ENCODE measurements at places on chromosomes 3 and 15.

DNA sequence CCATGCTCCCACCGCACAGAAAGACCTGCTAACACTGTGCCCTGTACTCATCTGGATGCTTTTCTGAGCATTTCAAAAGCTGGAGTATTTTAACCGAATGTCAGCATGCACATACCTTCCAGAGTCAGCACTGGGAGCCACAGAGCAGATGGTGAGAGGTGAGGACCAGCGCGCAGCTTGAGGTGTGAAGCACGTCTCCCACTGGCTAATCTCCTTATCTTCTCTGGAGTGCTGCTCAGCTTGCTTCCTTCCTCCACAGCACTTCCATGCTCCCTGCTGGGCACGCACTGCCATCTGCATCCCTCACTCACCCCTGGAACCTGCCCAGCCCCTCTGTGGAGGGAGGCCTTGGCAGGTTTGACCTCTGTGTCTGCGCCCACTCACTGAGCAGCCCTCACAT lies at the start of gene GNB5:
TSS of gene GNB5 (minus strand) at position 186 of the 400 bp plus-strand sequence. CDS start 6,716 bp downstream, outside the sequence.
- DNase-seq = peak; percentile 98

DNA sequence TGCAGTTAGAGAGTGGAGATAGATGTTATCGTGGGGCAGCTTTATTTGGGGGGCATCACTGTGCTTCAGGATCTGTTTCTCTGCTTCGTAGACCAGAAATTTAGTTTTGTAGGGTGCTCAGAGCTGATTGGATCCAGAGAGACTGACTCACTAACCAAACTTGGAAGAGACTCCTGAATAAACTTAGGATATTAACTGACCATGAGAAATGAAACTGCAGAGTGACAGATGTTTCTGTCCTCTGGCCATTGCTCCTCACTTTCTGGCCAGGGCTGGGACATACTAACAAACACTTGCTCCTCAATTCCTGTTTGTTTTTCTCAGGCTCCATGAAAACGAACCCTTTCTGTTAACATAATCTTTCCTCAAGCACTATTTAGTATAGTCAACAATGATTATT lies 4.3 kb downstream of the ZNF592 start:
- DNase-seq = no peak

DNA sequence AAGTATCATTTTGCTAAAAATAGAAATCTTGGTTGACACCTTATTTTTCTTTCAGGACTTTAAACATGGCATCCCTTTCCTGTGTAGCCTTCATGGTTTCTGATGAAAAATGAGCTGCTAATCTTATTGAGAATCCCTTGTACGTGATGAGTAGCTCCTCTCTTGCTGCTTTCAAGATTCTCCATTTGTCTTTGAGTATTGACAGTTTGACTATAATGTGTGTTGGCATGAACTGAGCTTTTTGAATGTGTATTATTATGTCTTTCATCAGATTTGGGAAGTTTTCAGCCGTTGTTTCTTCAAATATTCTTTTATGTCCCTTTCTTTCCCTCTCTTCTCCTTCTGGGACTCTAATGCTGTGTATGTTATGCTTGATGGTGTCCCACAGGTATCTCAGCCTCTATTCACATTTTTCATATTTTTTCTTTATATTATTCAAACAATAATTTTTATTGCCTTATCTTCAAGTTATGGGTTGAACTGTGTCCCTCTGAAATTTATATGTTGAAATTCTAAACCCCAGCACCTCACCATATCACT lies 4.1 kb upstream of the C3orf22 start:
- no peak for DNase-seq

DNA sequence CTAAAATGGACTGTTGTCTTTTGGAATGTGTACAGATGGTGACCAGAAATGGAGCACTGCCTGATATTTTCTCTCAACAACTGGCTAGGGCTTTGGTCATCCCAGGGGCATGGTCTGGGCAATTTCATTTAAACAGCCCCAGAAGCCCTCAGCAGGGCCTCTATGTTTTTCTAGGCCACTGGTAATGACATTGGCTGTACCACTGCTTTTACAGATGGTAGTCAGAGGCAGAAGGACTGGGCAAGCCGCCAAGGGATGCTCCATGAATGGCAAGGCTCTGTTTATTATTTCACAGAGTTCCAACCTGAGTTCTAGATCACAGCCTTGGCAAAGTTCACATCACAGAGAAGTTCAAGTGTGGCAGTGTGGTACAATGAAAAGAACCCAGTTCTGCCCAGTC lies 37.0 kb upstream of the LMCD1 start:
- no peak for DNase-seq

DNA sequence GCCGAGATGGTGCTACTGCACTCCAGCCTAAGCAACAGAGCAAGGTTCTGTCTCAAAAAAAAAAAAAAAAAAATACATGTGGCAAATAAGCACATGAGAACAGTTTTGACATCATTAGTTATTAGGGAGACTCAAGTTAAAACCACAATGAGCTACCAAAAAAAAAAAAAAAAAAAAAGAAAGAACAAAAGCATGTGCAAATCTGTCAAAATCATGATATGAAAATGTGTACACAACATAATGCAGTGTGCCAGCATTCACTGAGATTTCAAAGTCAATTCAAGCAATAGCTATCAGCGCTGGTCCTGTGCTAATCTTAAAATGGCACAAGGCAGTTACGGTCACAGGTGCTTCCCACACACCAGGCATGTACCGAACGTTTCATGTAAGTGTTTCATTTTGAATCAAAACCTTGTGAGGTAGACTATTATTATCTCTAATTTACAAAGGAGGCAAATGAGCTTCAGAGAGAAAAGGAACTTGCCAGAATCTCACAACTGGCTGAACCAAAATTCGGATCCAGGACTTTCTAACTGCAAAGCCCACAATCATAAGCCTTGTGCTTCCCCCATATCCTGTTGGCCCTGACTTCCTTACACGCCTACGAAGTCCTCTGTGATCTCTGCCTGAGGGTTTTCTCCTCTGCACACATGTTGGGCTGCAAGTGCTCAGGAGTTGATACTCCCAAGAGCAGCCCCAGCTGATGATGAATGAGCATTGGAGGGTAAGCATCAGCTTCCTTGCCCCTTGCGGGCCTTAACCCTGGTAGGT lies 200.1 kb upstream of the PROK2 start:
- no peak for DNase-seq

- no peak for DNase-seq
These were observed 116.7 kb downstream of the FNDC3B start for GRCh38 chr3:172155897-172156585.

DNA sequence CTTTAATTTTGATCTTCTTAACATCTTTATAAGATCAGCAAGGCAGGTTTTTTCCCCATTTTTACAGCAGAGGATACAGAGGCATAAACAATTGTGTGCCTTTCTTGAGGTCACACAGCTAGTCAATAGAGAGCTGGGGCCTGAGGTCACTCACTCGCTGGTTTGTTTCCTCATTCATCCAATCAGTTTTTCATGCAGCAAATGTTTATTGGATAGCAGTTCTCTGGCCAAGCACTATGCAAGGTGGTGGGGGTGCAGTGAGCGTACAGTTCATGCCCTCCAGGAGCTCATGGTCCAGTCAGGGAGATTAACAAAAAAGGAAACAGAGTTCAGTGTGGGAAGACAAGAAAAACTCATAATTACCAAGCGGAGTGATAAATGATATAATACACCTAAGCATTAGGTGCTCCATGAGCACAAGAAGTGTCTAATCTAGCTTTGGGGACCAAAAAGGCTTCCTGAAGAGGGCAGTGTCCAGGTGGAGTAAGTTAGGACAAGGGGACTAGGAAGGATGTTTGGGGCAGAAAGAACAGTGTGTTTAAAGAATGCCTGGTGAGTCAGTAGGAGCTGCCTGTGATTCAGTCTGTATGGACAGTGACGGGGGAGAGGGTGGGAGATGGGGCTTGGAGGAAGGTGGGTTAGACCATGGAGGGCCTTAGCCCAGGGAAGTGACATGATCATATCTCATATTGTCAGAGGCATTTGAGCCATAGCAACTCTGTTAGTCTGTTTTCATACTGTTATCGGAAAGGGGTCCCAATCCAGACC lies 29.3 kb downstream of the MAP2K5 start:
- DNase-seq = no peak

GRCh38 chr15:79820820-79821219 lies 76.0 kb downstream of the MTHFS start:
- DNase-seq = no peak

DNA sequence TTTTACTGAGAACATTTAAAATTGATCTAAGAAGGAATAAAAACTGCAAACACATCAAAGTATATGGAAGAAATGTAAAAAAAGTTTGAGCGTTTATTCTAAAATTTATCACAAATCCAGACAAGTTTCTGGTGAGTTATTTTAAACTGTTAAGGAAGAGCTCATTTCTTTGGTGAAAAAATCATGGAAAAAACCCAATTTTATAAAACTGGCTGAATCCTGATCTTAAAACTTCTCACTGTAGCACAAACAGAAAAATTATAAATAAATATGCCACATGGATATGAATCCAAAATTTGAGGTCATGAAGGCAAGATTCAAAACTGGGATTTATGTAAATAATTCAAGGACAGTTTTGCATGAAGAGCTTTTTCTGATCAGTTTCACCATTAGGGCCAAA lies 205.1 kb upstream of the RGMA start:
- no peak for DNase-seq

DNA sequence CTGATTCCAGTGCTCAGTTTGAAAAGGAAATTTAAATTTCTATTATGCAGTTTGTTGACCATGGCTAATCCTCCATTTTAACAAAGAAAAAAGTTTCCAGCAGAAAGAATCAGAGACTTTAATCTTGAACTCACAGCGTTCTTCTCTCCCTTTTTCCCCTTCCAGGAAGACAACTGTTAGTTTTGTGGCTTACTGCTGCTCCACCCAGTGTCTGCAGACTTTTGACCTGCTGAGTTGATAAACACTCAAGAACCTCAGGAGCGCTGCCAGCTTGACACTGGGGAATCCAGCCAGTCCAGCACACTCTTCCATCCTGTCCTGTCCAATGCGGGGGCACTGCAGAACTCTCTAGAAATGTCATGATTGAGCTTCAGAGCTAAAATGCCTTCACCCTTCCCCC lies 134.6 kb downstream of the LRRC28 start:
- no peak for DNase-seq

GRCh38 chr15:68681836-68682235 lies 103.0 kb downstream of the CORO2B start:
- DNase-seq = no peak

DNA sequence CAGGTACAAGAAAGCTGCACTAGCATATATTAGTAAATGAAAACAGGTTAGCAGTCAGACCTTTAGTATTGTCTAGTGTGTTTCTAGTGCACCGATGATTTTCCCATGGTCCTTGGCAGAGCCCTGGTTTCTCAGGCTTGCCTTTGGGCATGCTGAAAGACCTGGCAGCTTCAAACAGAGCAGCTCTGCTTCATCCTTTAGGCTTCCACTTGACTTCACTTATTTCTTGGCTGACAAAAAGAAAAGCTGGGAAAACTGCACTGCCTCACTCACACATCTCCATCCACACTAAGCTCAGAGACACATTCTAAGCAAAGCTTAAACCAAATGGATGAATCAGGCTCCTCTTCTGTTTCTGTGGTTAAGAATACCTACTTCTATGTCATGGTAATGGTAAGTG lies 374.8 kb upstream of the PDZRN3 start:
- DNase-seq = no peak

GRCh38 chr3:69890084-69890483 lies 109.4 kb upstream of the SAMMSON start:
- DNase-seq = no peak

GRCh38 chr3:74756674-74757073 lies 142.2 kb upstream of the CNTN3 start:
- no peak for DNase-seq

- peak; percentile 12 for DNase-seq
These were observed 1.6 kb upstream of the MTHFS start for GRCh38 chr15:79898369-79898768.

DNA sequence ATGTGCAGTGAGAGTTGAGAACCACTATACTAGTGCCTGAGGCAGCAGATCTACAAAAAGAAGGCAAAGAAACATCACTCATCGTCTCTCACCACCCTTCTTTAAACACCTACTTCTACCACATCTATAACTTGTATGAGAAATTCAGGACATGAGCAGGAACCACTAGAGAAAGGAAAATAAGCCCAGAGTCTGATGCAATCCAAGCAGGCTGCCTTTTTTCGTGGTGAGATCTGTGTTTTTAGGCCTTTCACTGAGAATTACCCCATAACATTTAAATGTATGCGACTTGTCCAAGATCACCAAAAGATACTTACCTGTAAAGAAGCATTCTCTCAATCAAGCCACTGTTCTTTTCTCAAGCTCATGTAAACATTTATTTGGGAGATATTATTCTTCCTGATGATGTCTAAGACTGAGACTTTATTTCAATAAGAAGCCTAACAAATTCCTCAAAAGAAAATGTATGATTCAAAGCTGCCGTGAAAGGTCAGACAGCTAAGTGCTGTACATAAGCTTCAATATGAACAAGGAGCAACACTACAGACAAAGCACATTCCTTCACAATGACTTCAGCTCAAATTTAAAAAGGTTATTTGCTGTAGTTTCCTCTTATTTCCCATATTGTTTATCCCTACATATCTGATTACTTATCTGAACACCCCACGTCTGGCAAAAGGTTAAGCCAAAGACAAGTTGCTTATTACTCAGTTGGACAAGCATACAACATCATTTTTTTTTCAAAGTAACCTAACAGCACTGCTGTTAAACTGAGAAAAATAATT lies 16.5 kb downstream of the SPICE1 start:
- DNase-seq = no peak

- no peak for DNase-seq
These were observed 27.4 kb downstream of the PHC3 start for GRCh38 chr3:170154084-170154483.

- DNase-seq = no peak
These were observed 289.0 kb downstream of the TLE3 start for GRCh38 chr15:69808756-69809155.

- no peak for DNase-seq
These were observed 90.1 kb downstream of the CHST2 start for GRCh38 chr3:143209715-143210059.

GRCh38 chr3:77690284-77690845 lies 650.5 kb downstream of the ROBO2 start:
- DNase-seq = no peak

DNA sequence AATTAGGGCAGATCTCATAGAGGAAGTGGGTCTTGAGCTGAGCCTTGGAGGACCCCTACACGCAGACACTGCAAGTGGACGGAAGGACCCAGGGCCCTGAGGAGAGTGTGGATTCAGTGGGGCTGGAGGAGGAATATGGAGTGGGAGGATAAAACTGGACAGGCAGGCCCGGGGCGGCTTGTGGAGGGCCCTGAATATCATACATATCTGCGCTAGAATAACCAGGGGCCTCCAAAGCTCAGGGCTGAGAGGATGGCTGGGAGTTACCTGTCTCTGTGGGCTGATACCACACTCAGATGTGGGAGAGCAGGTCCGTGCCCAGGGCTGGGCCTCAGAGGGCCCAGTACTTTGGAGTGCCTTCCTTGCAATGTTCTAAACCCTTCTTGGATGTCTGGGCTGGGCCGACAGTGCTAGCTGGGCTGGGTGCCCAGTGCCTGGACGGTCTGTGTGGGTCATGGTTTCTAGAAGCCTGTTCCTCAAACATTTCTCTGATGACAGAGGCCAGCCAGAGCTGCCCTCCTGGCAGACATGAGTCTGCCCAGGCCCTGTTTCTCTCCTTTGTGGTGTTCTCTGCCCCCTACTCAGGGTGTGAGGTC lies 29.6 kb downstream of the CHRD start:
- no peak for DNase-seq
